Stimulated activated CD4-positive, alpha-beta T cell treated with anti-CD3 and anti-CD28 coated beads, Interleukin-15, amount 100 ng/mL, for 24 hours (primary cell): ENCODE measurements at places on chromosomes 3 and 15.
A peak's percentile ranks its signal among the peaks of the same experiment; 100 is the strongest.

- no peak for DNase-seq
Measured at GRCh38 chr3:72892081-72892775, 4.4 kb downstream of the GXYLT2 start.

- no peak for DNase-seq
Measured at GRCh38 chr3:123330441-123330991, 118.4 kb downstream of the ADCY5 start.

GRCh38 chr15:42691308-42691707 lies 45.6 kb downstream of the CDAN1 start:
- peak; percentile 8 for DNase-seq

- DNase-seq = no peak
Measured at GRCh38 chr3:49658711-49659110, 15.4 kb upstream of the APEH start.

GRCh38 chr15:79872358-79873017 lies 24.3 kb downstream of the MTHFS start:
- DNase-seq = no peak

GRCh38 chr3:177322881-177323280 lies 125.6 kb upstream of the TBL1XR1 start:
- no peak for DNase-seq

DNA sequence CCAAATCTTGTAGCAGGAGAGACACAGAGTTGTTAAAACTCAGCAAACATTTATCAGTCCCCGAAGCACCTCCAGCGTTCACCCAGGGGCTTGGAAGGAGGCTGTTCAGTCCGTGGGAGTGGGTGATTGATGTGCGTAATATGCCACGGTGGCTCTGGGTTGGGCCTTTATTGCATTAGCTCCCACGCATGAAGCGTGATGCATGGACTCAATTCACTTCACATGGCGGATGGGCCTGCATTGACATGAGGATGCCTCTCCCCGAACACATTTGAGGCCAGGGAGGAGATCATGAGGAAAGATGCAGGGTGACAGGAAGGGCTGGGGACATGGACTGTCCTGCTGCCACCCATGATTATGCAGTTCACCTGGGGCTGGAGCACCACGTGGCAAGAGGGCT lies 126.5 kb downstream of the FAM43A start:
- no peak for DNase-seq

- DNase-seq = peak; percentile 49
Measured at GRCh38 chr3:196643201-196643749, 3.8 kb downstream of the NRROS start.
